ENCODE measurements at places on chromosomes 3 and 15.
A peak's percentile ranks its signal among the peaks of the same experiment; 100 is the strongest.

DNA sequence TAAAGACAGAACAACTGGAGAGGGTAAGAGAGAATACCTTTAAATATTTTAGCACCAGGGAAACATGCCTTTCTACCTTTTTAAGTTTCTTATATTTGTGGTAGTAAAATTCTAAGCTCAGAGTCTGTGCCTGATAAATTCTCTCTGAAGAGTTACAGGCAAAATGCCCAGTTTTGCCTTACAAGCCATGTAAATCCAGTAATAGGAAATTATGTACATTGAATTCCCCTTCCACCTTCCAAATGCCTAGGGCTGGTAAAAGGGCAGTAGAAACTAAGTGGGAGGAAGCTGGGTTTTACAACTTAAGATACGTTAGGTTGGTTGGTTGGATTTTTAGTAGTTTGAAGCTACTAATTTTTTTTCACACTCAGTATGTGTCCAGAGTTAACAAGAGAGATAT lies 43.1 kb upstream of the TP63 start:
- DNase-seq = no peak

DNA sequence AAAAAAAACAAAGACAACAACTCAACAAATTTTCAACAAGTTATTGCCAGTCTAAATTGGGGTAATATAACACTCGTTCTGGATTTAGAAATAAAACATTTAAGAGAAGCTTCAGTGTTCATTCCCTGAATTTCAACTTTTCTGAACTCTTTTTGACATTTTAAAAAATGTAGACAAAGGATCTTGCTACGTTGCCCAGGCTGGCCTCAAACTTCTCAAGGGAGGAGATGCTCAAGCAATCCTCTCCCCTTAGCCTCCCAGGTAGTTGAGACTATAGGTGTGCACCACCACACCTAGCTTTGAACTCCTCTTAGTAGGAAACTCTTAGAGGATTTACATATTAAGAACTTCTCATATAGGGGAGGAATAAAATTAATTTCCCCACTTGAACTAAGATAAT lies 91.9 kb downstream of the AKAP13 start:
- no peak for DNase-seq

DNA sequence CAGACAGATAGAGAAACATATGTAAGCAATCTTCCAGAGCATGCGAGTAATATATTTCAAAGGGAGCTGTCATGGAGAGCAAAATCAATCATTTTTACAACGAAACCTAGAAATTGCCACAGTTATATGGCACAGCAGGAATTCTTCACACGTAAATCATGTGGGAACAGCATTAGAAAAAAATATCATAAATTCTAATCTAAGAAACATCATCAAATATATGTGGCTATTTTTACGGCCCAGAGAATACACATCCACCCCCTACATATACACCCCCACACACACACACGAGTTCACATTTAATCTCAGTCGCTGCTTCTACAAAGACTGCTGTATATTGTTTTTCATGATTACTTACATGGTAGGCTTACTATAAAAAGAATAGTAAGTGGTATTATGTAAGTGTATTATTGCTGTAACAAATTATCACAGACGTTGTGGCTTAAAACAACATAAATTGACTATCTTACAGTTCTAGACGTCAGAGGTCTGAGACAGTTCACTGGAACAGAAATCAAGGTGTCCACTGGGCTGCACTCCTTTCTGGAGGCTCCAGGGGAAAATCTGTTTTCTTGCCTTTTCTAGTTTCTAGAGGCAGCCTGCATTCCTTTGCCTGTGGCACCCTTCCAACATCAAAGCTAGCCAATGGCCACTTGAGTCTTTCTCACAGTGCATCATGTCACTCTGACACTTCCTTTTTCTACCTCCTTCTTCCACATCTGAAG lies 363.3 kb downstream of the ULK4 start:
- no peak for DNase-seq

GRCh38 chr15:59384507-59384906 lies 11.8 kb upstream of the MYO1E start:
- DNase-seq = no peak

DNA sequence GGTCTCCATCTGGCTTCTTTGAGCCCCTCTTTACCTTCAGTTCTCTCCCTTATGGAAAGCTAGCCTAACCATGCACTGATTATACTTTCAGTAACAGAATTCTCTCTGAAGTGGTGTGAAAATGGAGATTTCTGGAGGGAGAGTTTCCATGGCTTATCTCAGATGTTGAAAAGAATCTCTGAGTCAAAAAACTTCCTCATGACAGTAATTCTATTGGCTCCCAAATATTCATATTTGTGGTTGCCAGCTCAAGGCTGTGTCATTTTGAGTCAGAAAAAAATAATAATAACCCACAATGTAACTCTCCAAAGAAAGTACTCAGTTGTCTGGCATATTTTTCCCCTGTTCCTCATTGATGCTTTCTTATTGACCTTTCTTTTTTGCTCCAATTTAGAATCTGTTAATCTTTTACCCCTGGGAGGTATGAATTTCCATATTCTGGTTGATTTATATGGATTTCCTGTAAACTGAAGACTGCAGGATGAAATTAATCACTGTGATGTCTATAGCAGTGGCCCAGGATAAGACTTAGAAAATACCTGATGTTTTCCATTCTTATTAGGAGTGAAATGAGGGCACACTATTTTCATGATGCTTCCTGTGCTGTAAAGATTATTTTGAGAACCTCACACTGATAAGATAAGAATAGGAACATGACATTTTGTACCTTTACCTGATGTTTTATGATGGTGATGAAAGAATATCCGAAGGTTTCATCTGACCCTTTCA lies 149.5 kb upstream of the EPHA3 start:
- no peak for DNase-seq

DNA sequence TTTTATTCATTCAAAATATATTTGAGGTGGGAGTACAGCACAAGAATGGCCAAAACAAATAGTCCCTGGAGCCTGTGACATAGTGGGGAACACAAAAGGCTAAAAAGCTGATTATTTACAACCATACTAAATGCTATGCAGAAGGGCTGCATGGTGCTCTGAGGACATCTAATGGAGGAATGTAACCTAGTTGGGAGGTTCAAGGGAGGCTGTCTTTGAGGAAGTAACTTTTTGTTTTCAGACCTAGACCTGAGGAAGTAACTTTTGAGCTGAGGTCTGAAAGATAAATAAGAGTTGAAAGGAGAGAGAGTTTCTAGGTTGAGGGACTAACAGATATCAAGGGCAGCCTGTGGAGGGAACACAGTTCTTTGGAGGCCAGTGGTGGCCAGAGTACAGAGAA lies 34.8 kb upstream of the RASA2 start:
- peak; percentile 38 for DNase-seq

- peak; percentile 69 for DNase-seq
These were observed 56.0 kb downstream of the ZMAT3 start for GRCh38 chr3:179015551-179016020.

DNA sequence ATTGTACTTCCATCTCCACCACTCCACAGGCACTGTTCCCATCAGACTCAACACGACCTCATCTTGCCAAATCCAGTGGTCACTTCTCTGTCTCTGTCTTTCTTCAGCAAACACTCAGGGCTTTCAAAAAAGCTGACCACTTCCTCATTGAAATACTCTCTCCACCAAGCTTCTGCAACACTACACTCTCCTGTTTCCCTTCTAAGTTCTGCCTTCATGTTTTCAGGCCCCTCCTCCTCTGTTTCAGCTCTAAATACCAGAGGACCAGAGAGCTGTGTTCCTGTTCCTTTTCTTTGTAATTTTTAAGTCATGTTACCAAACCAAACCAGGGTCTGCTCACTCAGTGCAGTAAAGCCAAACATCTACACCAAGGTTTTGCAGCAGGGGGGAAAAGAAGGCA lies 33.8 kb upstream of the ACP3 start:
- no peak for DNase-seq

DNA sequence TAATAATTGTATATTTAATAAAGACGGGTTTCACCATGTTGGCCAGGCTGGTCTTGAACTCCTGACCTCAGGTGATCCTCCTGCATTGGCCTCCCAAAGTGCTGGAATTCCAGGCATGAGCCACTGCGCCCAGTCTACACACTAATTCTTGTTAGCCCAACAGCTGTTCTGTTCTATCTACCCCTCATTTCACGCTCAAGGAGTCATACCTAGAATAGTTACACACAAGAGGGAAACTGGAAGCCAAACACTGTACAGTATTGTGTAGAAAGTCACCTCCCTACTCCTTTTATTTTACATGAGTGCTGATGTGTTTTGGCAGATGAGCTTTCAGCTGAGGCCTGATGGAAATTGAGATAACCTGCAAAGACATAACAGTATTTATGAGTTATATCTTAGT lies 13.4 kb upstream of the CTDSPL2 start:
- DNase-seq = no peak

GRCh38 chr15:83111149-83111548 lies 3.7 kb downstream of the TM6SF1 start:
- DNase-seq = no peak

- DNase-seq = no peak
These were observed 276.7 kb upstream of the SGO1 start for GRCh38 chr3:20462723-20463122.

- no peak for DNase-seq
These were observed 66.8 kb upstream of the BLM start for GRCh38 chr15:90650117-90650955.

GRCh38 chr3:131323792-131324191 lies 57.8 kb upstream of the NUDT16 start:
- no peak for DNase-seq

DNA sequence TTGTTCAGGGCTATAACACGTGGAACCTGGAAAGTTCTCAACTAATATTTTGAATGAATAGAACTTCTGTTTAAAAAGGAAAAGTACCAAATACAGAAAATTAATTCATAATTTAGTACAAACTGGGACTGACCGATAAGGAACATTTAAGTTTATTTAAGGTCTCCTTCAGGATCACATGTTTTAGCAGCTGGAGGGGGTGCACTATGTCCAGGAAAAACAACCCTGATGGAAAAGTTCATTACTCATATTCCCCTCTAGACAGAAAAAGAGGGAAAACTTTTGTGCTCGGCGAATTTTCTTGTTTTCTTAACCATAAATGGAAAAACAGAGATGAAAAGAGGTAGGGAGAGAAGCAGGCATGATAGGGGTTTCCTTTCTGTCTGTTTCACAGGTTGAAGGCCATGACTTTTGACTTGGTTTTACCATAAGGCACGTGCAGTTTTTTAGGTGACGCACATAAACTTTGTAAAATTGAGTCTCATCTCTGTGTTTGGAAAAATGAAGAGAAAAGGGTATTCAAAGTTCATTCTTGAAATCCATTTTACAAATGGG lies 26.5 kb downstream of the FRMD4B start:
- DNase-seq = no peak

DNA sequence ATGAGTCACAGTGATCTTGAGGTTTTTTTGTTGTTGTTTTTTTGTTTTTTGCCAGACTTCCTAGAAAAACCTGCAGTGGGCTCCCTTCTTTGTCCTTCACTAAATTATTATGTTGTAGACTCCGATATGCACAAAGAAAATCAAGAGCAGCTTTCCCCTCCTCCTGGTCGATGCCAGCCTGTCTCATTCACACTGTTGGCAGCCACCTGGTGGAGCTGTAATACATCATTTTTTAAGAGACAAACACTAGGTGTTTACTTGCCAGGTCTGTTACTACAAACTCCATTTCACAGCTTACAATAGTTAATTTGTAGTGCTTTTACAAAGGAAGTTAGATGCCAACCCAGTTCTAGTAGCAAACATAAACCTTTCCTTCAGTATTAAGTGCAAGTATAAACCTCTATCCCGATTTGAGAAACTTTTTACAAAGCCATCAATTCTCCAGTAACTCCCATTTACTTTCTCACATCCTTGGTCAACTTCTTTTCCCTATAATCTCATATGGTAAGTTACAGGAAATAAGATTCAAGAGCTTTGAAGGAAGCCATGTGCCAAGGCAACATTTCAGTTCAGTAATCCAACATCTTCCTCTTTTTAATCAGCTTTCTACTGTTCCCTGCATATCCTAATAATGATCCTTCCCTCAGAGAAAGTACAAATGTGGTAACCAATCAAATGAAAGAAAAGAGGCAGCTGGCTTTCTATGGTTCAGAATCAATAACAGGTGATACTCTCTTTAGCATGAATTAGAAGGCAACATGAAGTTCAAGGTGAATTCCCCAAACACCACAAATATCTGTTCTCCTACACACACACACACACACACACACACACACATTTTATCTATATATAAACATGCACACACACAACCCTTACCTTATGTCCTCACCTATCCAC lies 14.0 kb downstream of the AAGAB start:
- DNase-seq = no peak

DNA sequence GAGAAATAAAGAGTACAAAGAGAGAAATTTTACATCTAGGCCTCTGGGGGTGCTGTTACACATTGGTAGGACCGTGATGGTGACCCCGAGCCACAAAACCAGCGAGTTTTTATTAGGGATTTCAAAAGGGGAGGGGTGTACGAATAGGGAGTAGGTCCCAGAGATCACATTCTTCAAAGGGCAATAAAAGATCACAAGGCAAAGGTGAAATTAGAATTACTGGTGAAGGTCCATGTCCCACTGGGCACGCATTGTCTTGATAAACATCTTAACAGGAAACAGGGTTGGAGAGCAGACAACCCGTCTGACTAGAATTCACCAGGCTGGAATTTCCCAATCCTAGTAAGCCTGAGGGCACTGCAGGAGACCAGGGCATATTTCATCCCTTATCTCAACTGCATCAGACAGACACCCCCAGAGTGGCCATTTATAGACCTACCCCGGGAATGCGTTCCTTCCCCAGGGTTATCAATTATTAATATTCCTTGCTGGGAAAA lies 4.3 kb downstream of the IRAK2 start:
- DNase-seq = no peak

DNA sequence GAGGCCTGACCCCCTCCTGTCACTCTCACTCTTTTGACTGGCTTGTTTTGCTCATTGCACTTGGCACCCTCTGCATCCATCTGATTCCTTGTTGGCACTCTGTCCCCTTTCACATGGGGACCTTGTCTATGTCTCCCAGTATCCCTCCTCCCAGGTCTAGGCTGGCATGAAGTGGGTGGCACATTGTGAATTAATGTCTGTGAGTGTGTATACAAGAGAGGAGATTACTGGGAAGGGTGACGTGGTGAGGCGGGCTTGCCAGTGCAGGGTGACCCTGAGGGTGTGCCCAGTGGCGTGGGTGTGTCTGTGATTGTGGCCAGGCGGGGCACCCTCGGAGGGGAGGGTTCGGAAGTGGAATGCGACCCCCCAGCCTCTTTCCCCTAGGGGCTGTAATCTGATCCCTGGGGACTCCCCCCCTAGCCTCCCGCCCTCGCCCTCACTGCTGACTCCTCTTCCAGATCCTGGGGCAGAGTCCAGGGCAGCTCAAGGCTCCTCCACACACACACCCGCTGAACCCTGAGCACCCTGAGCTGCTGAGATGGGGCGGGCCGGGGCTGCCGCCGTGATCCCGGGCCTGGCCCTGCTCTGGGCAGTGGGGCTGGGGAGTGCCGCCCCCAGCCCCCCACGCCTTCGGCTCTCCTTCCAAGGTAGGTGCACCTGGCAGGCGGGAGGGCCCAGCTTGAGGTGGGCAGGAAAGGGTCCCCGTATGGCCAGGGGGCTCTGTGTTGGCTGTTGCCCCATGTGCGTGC lies at the start of gene SEMA3B:
Gene SEMA3B (plus strand): TSS at position 445 of the 749 bp plus-strand sequence. CDS start 94 bp downstream, at position 539.
- no peak for DNase-seq

GRCh38 chr3:97968376-97968775 lies 3.9 kb downstream of the RIOX2 start:
- no peak for DNase-seq

GRCh38 chr15:90912770-90913075 lies 9.6 kb downstream of the MAN2A2 start:
- no peak for DNase-seq

All from stimulated activated naive B cell treated with anti-CD40 and anti-IgM and Interleukin-4, amounts not matched to agents 10 μg/mL and 1 μg/mL and 100 μg/mL, for 72 hours (primary cell).